NCI-H1092 (cell line): ENCODE measurements at places on chromosomes 12 and 14.
A peak's percentile ranks its signal among the peaks of the same experiment; 100 is the strongest.

GRCh38 chr14:71371711-71372396, 464.6 kb downstream of the PCNX1 start:
- DNase-seq, result no peak

- DNase-seq, result no peak
Observed at GRCh38 chr12:2092890-2093289, 40.1 kb downstream of the CACNA1C start.

DNA sequence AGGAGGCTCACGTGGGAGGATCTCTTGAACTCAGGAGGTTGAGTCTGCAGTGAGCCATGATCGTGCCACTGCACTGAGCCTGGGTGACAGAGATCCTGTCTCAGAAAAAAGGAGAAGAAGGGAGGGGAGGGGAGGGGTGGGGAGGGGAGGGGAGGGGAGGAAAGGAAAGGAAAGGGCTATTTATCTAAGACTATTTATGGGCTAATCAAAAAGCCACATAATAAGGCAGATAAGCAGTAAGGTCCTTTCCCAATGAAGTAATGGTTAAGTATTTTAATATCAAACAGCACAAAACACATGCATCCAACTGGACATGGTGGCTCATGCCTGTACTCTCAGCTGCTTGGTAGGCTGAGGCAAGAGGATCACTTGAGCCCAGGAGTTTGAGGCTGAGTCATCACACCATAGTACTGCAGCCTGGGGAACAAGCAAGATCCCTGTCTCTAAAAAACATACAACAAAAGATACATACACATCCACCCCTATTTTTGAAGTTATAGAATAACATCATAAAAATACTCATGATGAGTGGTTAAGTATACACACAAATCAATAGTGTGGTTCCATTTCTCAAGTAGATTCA, 9.7 kb downstream of the PAWR start:
- DNase-seq, result no peak

DNA sequence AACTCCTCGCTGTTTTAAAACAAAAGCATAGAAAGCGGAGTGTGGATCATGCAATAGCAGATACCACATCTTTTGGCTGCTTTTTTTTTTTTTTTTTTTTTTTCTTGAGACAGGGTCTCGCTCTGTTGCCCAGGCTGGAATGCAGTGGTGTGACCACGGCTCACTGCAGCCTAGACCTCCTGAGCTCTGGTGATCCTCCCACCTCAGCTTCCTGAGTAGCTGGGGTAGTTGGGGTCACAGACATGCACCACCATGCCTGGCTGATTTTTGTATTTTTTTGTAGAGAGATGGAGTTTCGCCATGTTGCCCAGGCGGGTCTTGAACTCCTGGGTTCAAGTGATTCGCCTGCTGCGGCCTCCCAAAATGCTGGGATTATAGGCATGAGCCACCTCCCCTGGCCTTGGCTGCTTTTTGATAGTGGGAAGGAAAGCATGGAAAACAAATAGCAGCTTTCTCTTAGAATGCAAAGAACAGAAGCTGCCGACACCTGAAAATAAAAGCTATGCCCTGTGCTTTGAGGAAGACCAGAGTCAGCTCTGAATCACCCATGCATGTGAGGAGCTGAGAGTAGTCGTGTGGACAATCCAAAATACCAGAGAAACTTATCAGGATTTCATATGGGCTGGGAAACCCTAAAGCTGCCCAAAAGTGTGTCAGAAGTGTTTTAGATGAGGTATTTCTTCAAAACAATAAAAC, 3.6 kb upstream of the ELK3 start:
- no peak for DNase-seq

DNA sequence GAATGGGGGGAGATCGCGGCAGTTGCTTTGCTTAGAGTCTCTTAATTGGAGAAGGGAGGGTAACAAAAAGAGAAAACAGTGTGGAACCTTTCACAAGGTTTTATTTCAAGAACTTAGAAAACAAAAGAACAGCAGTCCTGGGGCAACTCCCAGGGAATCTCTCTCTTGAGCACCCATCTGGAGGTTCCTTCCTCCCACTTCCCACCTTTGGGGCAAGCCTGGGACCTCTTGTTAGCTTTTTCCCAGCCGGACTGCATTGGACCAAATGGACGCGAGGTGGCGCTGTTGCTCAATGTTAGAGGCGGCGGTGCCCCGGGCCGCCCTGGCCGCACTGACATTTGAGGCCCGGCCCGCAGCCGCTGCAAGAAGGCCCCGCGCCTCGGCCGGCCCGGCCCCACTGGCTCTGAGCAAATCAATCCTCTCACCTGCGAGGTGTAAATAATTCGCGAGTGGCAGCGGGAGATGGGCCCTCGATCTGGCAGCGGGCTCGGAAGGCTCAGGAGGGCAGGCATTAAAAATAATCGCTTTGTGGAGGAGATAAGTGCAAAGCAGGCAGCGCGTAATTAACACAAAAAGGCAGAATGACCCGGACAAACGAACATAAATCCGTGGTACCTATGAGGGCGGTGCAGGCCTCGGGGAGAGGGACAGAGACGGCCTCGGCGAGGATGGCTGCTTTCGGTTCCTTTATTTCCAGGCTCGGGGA, 2.8 kb upstream of the HOXC8 start:
- peak; percentile 81 for DNase-seq

- DNase-seq, result no peak
Observed at GRCh38 chr12:53056901-53057300, 7.0 kb downstream of the TNS2 start.

GRCh38 chr12:23039834-23040233, 414.9 kb downstream of the ETNK1 start:
- DNase-seq, result no peak

DNA sequence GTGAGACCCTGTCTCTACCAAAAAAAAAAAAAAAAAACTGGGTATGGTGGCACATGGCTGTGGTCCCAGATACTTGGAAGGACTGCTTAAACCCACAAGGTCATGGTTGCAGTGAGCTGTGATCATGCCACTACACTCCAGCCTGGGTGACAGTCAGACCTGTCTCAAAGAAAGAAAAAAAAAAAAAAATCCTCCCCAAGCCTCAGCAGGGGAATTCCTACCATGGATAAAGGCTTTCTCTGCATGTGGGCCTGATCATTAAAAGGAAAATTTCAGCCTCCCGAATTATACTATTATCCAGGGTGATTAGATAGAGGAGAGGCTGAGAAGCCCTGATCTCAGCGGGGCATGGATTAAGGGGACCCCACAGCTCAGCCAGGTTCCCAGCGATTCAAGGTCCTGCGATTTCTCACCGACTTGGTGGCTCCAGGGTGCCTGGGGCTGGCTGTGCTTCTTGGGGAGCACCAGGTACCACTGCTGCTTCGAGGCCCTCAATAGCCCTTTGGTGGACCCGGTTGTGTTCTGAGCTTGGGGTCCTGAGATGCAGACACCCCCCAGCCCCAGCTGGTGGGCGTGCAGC, 5.6 kb downstream of the SH2B3 start:
- no peak for DNase-seq

DNA sequence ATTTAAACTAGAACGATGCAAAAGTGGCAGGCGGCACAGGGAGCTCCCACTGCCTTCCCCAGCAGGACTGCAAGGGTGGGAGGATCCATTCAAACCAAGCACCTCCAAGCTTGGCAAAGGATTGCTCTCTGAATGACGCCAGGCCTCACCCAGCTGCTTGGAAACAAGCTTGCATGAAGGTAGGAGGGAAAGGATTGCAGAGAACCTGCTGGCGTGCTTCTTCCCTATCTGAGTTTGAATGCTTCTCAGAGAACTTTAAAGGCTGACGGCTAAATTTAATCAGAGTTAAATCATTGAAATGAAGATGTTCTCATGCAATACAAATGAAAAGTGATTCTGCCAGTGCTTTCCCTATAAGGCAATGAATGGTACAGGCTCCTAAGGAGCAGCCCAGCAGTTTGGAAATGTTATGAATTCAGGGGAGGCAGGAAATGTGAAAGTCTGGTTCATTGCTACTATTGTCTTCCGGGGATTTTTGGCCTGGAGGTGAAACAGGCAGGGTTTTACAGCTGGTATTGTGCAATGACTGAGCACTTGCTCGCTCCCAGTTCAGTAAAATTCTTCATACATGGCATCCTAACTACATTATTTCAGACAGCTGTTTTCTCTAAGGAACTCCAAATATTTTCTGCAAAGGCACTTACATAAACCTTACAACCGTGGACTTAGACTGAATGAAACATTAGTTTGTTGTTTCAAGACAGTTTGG, 31.9 kb upstream of the DUSP6 start:
- DNase-seq, result peak; percentile 40

DNA sequence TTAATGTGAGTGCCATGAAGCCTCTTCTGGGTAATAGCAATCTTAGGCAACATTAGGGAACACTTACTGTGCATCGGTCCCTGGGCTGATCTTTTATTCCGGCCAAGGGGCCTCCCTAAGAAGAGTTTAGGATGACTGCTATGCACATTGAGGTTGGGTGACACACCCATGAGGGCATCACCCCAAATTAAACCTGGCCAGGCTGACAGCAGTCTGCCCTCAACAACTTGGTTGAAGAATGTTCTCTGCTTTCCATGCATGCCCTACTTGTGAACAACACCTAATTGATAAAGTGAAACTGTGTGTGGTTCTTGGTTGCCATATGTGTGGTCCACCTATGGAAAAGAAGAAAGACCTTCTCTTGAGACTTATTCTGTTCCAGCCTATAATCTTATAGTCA, 1098.0 kb downstream of the BCL11B start:
- no peak for DNase-seq

DNA sequence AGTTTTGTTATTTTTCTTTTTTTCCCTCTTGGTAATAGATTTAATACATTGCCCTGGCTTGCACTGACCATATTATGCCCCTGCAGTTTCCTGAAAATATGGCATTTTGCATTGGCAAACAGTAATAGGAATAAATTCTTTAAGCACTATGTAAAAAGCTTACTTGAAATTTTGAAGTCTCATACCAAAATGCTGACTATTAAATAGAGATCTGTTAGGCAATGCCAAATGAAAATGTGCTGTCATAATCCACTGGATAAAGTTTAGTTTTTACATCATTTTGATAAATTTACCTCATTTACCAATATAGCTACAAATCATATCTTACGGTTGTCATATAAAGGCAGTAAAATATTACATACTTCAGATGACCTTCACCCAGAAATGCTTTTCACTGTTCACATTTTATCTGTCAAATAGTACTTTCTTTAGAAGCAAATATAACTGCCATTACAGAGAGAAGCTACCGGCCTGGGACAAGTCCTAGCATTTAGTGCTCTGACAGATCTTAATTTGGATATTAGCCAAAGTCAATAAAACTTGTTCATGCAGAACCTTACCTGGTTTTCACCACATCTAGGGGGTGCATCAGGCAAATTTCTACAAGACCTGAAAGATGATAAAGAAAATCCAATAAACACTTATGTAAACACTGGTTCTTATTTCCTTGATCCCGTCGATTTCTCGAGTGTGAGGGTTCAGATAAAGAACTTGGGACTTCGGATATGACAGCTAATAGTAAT, 212.9 kb downstream of the PAX9 start:
- no peak for DNase-seq

DNA sequence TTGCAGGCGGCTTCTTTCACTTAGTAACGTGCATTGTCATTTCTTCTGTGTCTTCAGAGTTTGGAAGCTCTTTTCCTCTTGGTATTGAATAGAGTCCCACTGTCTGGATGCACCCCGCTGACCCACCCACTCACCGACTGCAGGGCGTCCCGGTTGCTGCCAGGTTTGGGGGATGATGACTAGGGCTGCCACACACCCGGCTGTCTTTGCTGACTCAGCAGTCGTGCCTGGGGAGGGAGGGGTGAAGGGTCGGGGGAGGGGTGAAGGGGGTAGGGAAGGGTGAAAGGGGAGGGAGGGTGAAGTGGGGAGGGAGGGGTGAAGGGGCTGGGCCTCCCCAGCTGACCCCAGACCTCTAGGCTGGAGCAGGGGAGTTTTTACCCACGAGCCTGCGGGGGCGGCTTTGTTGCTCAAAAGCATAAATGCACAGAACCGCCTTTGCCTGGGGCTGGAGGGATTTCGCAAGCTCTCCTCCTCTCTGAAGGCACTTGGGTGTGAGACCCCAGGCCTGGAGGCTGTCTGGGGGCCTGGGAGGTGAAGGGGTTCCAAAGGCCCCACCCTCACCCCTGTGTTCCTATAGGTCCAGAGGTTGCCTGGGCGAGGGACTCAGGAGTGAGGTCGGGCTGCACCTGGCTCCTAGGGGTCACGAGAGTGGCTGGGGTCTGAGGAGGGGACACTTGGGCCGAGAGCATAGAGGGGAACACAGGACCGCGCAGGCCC, 31.3 kb upstream of the ULK1 start:
- no peak for DNase-seq

GRCh38 chr12:30991466-30991865, 64.9 kb downstream of the TSPAN11 start:
- DNase-seq, result no peak

DNA sequence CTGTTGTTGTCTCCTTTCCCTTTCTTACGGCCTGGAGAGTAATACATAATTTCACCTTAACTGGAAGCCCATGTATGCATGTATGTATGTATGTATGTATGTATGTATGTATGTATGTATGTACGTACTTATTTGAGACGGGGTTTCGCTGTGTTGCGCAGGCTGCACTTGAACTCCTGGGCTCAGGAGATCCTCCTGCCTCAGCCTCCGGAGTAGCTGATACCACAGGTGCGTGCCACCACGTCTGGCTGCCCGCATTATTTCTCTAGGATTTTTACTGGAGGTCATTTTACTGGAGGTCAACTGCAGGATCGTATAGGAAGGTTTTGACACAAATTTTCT, 644 bp upstream of the OS9 start:
- DNase-seq, result no peak

DNA sequence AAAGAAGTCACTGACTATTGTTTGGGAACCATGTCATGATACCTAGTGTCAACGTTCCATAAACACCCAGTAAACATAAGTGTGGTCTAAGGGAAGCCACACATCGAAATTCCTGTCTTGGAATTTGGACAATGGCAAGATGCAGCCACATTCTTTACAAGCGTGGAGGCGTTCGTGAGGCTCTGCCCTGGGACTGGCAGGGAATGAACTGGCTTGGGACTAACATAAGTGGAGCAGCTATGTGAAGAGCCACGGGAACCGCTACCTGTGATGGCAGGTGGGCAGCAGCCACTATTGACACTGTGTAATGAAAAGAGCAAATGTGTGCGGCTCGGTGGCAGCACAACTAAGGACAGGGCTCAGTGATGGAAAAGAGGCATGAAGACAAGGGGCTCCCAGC, 10.0 kb upstream of the NRIP2 start:
- no peak for DNase-seq

GRCh38 chr14:21267431-21267845, 1.8 kb downstream of the HNRNPC start:
- no peak for DNase-seq

- DNase-seq, result no peak
Observed at GRCh38 chr12:69062621-69063237, 129.8 kb upstream of the CPM start.
